ENCODE measurements at places on chromosomes 12 and 14.
A peak's percentile ranks its signal among the peaks of the same experiment; 100 is the strongest.

DNA sequence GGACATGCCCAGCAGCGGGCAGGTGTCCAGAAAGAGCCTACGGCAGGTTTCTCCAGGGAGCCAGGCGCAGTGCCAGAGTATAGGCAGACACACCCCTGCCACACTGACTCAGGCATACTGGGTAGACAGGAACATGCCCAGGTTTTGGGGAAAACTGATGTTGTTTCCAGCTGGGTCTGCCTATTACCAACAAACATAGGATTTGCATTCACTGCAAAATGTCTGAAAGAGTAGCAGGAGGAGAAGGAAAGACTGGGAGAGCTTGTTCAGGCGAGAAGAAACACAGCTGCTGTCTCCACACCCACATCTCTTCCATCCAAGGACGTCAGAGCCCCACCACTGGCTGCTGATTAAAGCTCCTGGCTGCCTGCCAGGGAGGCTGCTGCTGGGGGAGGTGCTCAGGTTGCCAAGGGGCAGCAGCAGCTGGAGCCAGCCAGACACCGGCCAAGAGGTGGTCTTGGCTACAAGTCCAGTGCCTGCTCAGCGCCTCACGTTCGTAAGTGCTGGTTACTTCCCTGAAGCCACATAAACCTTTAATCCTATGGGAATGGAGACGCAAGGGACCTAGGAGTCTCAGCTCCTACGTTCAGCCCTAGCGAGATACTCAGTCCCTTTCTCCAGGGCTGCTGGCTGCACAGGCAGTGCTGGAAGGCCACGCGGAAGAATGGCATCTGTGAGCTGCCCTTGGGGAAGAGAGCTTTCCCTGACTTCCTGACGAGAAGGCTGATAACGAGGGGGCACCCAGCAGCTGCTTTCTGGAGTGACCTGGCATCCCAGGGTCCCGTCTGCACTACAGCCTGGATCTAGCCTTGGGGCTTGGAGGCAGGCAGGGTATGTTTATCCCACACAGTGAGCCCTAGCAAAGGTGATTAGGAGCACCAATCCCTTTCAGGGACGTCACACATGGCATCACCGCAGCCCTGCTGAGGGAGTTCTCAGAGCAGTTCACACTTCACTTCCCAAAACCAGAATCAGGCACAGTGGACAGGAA is 58.1 kb downstream of the PLEKHG3 start:
- peak; percentile 91 for DNase-seq

DNA sequence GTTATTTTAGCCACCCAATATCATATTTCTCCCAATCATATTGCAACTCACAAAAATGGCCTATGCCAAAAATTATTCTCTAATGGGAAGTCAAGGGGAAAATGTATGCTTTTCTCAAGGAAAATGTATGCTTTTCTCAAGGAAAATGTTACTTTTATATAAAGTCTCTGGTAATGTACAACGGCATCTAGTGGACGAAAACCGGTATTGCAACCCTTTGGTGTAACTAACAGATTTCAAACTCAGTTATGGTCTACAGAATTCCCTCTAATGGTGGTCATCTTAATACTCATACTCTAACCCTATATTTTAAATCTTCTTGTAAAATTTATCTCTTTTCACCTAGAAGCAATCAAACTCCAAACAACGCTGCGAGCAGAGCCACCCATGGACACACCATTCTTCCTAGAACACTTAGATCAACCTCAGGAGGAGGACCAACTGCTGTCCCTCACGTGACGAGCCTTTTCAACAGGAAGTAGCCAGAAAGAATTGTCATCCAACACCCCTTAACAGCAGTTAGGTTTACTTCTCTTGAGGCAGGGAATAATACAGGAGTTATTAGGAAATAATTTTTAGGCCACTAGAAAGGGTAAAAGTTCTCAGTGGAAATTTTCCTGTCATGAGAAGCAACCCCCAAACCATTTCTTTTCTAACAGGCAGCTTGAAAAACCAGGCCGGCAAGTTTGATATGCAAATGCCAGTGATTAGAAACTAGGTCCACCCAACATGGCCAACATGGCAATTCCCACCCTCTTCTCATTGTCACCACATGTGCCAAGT is 20.1 kb downstream of the APOBEC1 start:
- no peak for DNase-seq

GRCh38 chr12:96057986-96058553 is 22.7 kb upstream of the LTA4H start:
- no peak for DNase-seq

- DNase-seq: no peak
Observed at GRCh38 chr12:124162151-124163110, 132.5 kb upstream of the RFLNA start.

GRCh38 chr14:80300351-80300750 is 89.0 kb upstream of the DIO2 start:
- DNase-seq: no peak

DNA sequence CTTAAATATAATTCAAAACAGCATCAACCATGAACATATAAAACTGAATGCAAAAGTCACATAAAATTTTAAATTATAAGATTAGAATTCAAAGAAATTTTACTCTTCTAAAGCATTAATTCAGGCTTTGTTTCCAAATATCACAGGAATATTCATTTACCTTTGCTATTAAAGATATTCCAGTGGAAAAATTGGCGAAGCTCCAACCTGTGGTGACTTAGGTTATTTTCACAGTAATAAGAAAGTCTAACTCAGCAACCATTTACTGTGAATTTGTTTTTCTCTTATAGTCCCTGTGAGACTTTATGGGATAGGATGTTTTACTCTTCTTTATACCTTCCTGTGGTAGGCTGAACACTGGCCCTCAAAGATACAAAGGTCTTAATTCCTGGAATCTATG is 3.2 kb downstream of the WDR89 start:
- no peak for DNase-seq

DNA sequence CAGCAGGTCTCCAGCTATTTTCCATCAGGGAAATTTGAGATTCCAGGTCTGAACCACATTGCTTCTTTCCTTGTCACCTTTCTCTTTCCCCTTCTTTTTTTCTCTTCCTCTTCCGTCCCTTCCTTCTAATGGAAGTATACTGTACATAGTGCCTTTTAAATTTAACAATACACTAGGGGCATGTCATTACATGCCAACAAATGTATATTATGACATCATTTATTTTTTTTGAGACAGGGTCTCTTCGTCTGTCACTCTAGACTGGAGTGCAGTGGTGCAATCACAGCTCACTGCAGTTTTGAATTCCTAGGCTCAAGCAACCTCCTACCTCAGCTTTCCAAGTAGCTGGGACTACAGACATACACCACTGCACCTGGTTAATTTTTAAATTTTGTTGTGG is 148.9 kb downstream of the SUDS3 start:
- DNase-seq: no peak

GRCh38 chr12:44375694-44376093 is 500.4 kb downstream of the NELL2 start:
- DNase-seq: no peak

GRCh38 chr14:91774140-91775096 is 42.5 kb upstream of the CATSPERB start:
- no peak for DNase-seq

Data from DMS79 (cell line).